MG63 (cell line): ENCODE measurements at places on chromosomes 1 and 21.
A peak's percentile ranks its signal among the peaks of the same experiment; 100 is the strongest.

- DNase-seq = no peak
These were observed 6.5 kb upstream of the KRTAP19-7 start for GRCh38 chr21:30567617-30568016.

DNA sequence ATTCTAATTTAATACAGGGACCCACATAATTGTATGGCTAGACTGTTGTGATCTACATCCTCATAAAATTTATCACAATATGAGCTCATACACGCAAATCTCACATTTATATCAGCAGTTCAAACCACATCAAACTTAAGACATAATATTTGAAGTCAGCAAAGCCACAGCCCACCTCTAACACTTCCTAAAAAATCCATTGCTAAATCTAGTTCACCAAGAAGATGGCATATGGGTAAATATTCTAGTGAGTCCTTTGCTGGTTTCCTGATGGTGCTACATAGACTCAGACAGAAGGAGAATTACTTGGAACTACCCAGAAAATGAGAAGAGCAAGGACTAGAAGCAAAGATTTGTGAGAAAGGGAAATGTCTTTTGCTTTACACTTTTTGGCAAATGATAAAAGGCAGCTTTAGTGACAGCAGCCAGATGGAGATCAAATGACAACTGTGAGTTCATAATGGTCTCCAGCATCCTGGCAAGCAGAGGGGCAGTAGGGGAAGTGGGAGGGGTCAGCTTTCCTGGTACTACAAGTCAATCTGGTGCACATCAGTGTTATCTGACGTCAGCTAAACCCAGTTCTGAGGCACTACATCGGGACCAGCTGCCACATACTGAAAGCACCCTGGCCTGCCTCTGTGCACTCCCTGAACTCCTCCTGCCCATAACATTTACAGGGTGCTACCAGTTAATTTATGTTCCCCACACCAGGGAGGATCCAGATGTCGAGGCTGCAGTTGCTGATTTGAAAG, 10.6 kb upstream of the GADD45A start:
- DNase-seq = peak; percentile 77

- no peak for DNase-seq
These were observed 24.7 kb downstream of the CD53 start for GRCh38 chr1:110897681-110898080.

DNA sequence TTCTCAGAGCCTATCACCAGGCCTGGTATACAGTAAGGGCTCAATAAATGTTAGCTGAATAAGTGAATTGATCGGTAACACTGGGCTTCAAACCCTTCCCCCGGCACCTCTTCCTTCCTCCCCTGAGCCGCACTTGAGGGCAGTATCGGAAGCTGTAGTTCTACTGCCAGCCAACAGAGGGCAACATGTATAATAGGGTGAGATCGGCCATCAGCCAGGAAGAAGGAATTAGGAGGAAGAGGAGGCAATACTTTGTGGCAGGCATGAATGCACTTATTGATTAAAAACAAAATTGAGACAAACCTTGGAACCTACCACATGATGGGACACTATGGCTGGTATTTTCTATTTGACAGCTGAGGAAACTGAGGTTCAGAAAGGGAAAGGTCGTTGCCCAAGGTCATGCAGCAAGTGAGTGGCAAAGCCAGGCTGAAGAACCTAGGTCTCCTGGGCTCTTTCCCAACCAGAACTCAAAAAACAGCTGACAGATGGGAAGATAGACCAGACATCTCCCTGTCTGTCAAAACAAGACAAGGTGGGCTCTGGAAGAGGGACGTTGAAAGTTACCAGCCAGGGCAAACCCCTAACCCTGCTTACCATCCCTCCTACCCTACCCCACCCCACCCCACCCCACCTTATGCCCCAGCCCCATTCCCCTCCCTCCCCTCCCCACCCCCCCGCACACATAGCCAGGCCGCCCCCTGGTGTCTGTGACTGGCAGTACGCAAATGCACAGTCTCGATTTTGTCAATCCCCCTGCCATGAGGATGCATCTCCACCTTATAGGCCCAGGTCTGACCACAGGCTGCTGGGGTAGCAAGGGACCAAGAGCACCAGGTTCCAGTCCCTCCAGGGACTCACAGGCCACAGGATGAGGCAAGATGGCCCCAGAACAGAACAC, 107.3 kb upstream of the RUNX3 start:
- DNase-seq = no peak

DNA sequence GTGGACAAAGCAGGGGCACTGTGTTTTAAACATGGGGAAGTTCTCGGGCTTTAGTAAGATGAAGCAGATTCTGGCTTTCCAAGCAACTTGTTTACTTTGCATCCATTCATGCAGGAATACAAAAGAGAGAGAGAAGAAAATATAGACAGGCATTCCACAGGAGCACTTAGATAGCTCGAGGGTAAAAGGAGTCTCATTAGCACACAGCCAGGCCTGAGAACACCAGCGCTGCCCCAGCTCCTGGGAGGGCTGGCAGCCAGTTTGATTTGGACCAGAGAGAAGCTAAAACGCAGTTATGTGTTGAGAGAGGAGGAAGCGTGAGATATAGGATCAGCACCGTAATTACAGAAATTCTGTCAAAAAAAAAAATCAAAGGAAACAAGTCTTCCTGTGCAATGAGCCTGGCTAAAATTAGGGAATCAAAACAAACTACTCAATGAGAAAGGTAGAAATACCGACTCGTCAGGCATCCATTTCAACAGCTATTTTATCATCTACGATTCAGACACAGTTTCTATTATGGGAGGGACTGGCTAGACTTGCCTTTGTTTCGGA, 68.2 kb downstream of the CLSTN1 start:
- no peak for DNase-seq

DNA sequence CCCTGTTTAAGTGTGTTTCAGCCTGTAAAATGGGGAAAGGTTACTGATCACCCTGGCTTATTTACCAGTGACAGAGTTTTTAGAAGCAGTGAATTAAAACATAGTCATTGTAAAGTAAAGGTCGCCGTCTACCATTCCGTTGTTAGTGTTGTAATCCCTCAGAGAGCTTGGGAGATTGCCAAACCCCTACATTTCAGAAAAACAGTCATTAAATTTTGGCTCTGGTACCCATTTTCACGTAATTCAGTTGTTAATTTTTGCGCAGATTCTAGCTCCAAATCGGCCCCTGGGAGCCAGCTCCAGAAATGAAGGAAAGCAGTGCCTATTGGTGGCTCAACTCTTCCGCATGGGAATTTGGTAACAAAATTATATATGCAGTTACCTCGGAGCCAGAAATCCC, 127.7 kb upstream of the AJAP1 start:
- no peak for DNase-seq

- no peak for DNase-seq
These were observed 2.5 kb upstream of the PNRC2 start for GRCh38 chr1:23957096-23957495.

GRCh38 chr1:7225711-7226505, 440.7 kb downstream of the CAMTA1 start:
- DNase-seq = no peak

GRCh38 chr1:10338047-10338446, 60.8 kb upstream of the PGD start:
- peak; percentile 24 for DNase-seq

GRCh38 chr1:117803318-117803717, 126.1 kb downstream of the GDAP2 start:
- no peak for DNase-seq

GRCh38 chr1:31670593-31670964, 25.9 kb upstream of the PEF1 start:
- DNase-seq = no peak

DNA sequence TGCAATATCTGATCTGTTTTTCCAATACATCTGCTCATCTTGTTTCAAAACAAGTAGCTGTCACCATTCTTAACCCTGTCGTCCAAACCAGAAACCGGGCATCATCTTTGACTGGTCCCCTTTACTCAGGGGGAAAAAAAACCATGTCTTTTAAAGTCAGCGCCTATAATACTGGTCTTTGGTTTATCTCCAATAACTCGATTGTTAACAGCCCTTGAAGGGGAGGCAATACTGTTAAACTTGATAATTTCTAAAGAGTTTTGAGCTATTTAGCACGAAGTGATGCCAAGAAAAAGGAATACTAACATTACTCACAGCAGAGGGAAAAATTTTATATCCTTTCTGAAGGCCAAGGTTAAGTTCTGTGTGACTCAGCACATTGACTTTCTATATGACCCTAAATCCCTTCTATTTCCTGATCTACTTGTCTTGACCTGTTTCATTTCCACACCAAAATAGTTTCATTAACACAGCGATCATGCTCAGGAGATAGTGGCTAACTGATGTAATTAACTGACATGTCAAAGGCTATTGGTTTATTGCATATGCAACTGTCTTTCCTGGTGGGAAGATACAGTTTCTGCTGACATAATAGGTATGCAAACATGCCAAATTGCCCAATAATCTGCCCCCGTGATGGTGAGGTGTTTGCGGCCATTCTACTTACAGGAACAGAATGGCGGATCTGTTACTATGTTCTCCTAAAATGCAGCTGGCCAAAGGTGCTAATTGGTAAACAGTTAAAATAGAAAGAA, 59.1 kb downstream of the NFIA start:
- DNase-seq = no peak

DNA sequence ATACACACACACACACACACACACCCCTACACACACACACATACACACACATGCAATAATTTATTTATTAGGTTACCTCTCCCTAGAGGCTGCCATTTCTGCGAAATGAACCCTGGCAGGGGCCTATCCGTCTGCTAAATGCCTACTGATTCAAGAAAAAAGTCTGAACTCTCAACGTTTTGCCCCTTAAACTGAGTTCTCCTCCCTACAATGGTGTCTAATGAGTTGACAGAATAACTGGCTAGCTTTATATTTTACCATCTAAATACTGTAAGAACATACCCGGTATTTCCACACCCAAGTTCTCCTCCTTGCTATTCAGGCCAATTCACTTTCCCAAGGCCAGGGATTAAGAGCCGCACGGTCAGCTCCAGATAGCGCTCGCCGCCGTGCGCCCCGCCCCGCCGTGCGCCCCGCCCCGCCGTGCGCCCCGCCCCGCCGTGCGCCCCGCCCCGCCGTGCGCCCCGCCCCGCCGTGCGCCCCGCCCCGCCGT, 339 bp upstream of the RNPC3 start:
- peak; percentile 55 for DNase-seq

DNA sequence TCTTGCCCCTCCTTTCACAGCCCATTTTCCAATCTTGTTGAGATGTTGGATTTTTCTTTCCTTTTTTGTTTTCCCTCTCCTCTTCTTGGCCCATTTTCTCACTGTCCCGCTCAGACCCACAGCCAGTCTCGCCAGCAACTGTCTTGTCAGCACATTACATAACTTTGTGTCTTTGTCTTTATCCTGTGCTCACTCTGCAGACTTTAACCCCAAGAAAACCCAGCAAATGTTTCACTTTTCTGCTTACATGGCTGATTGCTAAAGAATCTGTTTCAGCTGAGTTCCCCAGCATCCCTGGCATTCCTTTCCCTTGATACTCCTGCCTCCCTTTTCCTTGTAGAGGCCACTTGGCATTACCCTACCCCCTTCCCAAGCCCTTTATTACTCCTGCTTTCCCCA, 74.6 kb downstream of the ZNF648 start:
- no peak for DNase-seq

DNA sequence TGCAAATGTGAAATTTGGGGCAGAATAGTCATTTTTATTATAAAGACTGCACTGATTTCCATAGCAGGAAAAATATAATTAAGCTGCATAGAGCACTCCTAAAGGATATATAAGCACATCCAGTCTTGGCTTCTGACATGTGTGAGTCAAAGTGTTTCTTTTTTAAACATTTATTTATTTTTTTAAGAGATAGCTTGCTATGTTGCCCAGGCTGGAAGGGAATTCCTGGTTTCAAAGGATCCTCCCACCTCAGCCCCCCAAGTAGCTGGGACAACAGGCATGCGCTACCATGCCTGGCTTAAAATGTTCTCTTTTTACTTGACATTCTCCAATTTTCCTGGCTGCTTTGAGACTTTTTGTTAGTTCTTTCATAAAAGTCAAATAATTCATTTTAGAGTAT, 126.1 kb downstream of the HMCN1 start:
- peak; percentile 38 for DNase-seq

- no peak for DNase-seq
These were observed 31.4 kb downstream of the QSOX1 start for GRCh38 chr1:180185971-180186645.

DNA sequence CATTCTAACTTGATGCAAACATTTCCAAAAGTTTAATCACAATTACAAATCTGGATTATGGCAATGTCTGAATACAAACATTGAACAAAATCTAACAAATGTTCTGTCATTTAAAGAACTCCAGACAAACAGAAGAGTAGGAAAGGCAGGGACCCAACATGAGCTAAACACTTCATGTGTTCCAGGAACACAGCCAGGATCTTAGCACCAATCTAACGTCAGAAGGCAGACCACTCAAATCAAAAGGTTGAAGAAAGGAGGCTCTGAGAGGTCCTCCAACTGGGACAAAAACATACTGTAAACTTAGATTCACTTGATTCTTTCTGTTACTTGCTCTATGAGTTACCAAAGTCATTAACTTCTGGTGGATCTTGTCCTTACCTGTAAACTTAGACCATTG, 374.0 kb downstream of the NEGR1 start:
- no peak for DNase-seq

- peak; percentile 94 for DNase-seq
These were observed 25.2 kb upstream of the TRIM45 start for GRCh38 chr1:117146575-117147340.

DNA sequence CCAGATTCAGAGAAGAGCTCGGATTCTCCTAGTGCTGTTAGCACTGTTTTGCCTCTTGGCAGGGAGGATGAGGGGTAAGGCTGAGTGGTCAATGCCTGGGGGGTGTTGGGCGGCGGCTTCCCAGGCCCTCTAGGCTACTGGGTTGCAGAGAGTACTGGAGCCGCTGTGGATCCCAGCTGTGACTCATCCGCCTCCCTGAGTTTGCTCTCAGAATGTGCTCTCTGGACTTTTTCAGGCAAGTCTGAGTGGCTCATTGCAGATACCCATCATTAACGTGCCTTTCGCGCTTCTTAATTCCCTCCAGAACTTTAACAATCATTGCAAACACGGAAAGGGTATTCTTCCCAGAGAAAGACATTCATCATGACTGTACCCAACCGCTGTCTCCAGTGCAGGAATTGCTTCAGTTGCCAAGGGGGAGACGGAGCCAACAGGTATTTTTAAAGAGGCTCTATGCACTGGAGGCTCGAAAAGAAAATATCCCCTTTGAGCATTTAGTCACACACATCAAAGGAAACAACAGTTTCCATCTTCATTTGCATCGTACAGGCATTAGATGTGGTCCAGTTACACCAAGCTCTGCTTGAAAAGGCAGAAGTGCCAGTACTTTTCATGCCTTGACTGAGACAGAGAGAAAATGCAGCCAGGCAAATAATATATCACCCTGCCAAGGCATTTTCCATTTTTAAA, 14.4 kb upstream of the CAMTA1 start:
- DNase-seq = peak; percentile 59

DNA sequence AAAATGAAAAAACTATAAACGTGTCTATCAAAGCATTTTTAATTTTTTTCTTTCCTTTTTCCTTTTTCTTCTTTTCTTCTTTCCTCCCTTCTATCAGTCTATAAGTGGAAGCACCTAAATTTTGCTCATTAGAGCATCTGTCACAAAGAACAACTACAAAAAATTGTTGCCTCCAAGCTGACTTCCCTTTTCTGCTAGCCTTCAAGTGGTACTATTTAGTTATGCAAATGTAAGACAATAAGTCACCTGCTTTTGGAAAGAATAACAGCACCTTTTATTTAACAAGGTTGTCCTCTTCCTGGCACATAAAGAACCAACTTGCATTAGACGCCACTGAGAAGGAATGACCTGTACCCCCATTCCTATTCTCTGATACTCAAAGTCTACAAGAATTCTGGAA, 45.0 kb upstream of the C1orf53 start:
- DNase-seq = no peak
